Left kidney (tissue), 8 donors: ENCODE measurements at places on chromosomes 11 and 22.
A peak's percentile ranks its signal among the peaks of the same experiment; 100 is the strongest.

- DNase-seq = no peak
Observed at GRCh38 chr11:109854731-109855130, 238.5 kb upstream of the ZC3H12C start.

- DNase-seq = no peak
Observed at GRCh38 chr22:29901354-29901753, 18.4 kb downstream of the MTMR3 start.

GRCh38 chr11:12901272-12901671 lies 107.8 kb upstream of the RASSF10 start:
- no peak for DNase-seq

GRCh38 chr22:43289531-43289963 lies 53.6 kb downstream of the SCUBE1 start:
- no peak for DNase-seq

DNA sequence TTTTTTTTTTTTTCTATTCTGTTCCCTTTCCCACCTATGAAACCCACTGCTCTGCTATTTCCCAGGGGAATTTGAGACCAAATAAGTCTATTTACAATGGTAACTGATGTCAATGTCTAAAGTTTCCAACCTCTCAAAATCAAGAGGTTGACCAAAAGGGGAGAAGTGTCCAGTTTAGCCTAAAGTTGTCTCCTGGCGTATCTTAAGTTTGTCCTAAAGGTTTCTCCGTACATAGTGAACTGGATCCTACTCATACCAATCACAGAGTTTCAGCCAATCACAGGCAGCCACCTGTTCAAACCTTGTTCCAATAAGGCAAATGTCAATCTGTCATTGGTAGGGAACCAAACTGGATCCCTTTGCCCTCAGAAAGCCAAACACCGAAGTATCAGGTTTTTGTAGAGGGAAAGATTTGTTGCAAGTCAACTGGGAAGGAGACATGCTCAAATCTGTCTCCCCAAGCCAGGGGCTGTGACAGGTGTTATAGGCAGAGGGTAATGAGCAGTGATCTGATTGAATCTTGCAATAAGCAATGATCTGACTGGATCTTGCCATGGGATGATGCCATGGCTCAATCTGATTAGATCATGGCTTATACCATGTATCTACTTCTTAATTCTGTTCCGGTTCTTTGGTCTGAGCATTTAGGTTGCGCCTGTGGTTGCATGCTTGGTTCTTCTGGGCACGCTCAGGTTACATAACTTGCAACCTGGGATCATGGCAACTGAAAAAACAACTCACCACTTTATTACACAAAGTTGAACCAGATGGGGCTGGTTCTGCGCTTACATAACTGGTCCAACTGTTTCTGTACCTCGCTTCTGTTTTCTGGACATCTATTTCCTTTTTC lies 1.1 kb upstream of the VPS37C start:
- no peak for DNase-seq

DNA sequence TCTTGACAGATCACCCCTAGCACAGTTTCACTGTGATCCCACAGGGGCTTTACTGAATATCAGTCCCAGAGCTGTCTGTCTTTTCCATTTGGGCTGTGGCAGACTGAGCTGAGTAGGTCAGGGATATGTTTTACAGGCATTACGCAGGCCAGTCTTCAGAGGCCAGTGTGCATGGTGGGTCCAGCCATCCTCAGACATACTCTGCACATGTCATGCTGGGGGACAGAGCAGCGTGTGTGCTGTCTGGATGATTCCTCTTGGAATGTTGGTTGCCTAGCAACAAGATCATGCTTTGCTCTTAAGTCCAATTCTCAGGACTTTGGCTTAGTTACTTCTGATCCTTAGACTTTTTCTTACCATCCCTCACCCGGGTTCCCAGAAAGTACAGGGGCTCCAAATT lies 736.5 kb downstream of the DLG2 start:
- no peak for DNase-seq

DNA sequence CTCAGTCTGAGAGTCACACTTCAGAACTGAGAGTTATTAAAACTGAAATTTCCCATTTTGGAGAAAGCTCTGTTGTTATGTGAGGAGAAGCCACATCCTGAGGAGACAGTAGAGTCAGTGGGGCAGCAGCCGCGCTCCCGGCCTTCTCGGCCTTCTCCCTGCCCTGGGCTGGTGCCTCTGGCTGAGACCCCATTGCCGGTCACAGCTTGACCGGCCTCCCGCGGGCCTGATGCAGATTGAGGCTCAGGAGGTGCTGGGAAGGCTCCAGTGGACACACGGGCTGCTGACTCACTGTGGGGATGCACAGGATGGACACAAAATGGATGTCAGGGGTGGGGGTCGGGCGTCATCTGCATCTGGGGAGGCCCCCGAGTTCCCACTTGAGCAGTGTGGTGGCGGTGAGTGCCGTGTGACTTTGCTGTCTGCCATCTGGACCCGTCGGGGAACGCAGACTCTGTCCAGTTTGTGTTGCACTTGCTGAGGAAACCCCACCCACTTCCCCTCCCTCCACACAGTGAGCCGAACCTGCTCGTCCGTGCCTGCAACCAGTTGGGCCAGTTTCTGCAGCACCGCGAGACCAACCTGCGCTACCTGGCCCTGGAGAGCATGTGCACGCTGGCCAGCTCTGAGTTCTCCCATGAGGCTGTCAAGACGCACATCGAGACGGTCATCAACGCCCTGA lies 50.1 kb downstream of the MUC6 start:
- no peak for DNase-seq

GRCh38 chr11:132911186-132911585 lies 621.1 kb downstream of the OPCML start:
- no peak for DNase-seq

- DNase-seq = peak; percentile 66
Observed at GRCh38 chr22:41237707-41238569, 2.8 kb downstream of the CHADL start.

DNA sequence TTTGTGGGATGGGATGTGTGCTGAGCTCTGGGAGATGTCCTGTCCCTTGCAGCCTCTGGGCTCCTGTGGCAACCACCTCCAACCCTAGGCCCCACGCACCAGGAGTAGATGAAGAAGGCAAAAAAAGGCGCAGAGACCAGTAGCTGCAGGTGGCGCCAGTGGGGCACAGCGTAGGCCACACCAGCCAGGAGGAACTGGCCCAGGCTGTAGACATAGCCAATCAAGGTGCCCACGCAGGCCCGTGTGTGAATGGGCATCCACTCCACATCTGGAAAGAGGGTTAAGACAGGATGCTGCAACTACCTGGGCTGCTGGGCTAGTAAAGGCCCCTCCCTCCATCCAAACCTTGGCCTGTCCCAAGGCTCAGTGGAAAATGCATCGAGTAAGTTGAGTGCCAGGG lies 3.0 kb downstream of the SLC22A6 start:
- no peak for DNase-seq

GRCh38 chr22:30876915-30877553 lies 91.5 kb downstream of the MORC2 start:
- no peak for DNase-seq

- no peak for DNase-seq
Observed at GRCh38 chr11:65362966-65363365, 8.4 kb downstream of the TIGD3 start.

DNA sequence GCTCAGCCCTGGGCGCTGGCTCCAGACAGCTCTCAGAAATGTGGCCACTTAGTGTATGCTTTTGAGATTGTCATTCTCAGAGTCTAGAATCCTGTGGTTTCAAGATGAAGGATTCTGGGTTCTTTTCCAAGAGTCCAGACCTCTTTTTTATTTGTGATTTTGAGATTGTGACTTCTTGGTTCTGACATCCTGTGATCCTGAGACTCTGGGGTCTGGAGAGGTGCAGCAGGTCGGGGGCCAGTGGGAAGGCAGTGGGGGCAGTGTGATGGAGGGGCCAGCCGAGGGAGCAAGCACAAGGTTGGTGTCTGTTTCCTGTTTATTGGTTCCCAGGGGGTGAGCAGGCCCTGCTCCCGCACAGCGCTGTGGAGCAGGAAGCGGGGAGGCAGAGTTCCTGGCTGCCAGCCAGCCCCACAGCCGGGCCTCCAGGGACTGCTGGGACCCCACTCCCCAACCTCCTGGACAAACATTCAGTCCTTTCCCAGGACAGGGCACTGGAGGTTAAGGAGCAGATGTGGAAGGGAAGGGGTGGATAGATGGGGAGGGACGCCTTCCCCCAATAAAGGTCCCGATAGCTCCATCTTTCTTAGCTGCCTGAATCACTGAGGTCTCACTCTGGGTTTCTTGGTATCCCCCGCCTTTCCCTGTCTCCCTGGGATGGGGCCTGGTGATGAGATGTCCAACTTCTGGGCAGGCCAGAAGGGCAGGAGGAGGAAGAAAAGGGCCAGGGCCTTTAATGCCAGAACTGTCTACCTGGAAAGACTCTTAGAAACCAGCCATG lies 13.7 kb downstream of the ARHGEF17 start:
- DNase-seq = no peak

DNA sequence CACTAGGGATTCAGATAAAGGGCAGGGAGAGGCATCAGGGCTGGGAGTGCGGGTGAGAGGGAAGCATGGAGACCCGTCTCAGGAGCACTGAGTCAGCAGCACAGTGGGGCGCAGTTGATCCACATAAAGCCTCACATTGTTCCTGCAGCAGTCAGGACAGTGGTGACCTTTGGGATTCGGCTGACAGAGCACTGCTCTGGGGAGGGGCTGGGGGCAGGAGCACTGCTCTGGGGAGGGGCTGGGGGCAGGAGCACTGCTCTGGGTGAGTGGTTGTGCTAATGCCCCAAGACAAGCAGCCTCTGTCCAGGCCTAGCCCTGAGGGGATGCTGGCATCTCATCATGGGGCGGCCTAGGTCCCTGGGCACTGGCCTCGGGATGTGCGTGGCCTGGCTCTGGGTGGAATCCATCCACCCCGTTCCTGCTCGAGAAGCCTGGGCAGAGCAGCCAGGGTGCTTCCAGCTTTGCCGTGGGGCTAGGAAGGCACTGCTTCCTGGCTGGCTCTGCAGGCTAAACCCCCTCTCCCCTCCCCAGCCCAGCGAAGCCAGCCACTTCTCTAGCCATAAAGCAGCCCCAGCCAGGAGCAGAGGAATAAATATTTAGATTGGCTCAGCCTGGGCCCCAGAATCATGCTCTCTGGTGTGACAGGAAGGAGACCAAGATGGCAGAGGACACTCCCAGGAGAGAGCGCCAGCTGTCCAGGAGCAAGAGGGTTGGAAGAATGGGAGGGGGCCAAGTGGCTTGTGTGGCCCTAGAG lies 7.3 kb downstream of the OAF start:
- no peak for DNase-seq

GRCh38 chr11:132620423-132620822 lies 911.9 kb downstream of the OPCML start:
- DNase-seq = no peak

DNA sequence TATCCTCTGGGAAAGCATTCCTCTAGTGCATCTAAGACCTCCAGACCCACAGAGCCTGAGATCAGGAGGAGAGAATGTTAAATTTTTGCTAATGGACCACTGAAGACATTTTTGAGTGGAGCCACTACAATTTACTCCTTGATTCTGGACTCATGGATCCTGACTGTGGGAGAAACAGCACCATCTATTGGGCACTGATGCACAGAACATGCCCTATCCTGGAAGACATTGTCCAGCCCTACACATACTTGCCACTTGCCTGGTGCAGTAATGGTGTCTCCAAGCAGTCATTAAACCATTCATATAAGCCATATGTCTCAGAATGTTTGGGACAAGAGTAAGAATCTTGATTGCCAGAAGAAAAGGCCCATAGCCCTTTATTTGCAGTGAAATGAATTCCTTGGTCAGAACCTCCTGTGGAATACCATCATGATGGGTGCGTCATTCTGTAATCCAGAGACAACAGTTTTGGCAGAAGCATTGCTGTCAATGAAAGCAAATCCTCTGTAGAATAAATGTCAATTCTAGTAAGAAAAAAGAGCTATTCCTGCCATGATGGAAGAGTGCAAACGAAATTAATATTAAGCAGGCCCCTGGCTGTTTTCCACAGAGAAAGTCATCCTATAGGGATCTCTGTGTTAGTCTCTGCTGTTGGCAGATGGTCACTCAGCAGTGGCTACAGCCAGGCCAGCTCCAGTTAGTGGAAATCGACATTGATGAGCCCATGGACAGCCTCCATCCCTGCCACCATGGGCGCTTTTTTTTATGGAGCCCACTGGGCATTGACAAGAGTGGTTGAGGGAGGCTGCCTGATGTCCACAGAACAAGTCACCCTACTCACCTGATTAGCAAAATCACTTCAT lies 43.5 kb downstream of the GGTLC2 start:
- DNase-seq = peak; percentile 50

DNA sequence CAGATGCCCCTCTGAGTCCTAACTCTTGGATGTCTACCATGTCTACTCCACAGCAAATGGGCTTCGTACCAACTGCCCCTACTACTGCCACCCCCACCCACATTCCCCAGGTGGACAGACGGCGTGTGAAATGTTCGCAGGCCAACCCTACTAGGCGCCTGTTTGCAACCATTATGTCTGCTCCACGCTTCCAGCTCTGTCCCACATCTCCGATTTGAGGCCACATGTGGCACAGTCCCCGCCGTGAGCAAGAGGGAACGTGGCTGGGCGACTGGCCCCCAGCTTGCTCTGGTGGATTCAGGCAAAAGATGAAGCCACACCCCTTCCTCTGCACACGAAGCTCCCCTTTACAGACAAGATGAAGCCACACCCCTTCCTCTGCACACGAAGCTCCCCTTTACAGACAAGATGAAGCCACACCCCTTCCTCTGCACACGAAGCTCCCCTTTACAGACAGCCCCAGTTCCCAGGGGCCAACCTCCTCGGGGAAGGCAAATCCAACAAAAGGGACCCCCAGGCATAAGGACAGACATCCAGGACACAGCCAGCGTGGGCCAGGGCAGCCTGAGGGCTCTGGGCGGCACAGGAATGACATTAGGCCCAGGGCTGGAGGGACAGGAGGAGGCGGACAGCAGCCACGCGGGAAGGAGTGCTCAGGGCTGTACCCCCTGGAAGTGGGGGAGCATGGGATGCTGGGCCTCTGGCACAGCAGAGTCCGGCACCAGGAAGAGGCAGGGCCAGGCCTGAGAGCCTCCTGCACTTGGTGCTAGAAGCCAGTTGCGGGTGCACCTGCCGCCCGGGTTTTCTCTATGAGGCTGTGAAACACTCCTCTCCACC lies 106.2 kb downstream of the SHANK2 start:
- no peak for DNase-seq

- DNase-seq = no peak
Observed at GRCh38 chr11:94557992-94558391, 9.2 kb upstream of the PIWIL4 start.
